Spinal cord (tissue), 10 donors: ENCODE measurements at places on chromosomes 5 and 9.

DNA sequence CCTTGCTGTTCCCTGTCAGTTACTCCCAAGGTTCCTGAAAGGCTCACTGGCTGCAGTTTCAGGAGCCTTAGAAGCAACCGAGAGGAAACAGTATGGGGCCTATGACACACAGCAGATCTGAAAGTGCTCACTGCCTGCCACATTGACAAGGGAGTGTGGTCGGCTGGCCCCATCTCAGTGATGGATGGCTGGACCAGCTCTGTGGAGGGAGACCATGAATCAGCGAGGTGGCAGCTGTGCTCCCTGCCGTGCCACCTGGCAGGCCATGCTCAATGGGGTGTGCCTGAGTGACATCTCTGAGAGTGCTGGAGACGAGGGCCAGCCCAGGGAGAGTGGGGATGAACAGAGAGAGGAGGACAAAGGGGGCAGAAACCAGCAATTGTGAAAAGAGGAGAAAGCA is 49.1 kb downstream of the DOCK2 start:
- DNase-seq: no peak

GRCh38 chr9:134633362-134634142 is 8.1 kb upstream of the COL5A1 start:
- DNase-seq: no peak

DNA sequence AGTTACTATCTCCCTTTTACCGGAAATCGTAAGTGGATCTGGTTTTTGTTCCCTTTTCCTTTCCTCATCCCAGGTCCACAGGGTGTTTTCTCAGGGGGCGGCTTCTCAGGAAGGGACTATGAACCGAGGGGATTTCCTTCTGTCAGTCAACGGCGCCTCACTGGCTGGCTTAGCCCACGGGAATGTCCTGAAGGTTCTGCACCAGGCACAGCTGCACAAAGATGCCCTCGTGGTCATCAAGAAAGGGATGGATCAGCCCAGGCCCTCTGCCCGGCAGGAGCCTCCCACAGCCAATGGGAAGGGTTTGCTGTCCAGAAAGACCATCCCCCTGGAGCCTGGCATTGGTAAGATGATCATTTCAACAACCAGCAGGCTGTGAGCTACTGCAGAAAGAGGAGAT is 75.8 kb downstream of the GOLPH3 start:
- no peak for DNase-seq

GRCh38 chr5:56598941-56599340 is 216.4 kb upstream of the MAP3K1 start:
- no peak for DNase-seq

- no peak for DNase-seq
These were observed 228.3 kb upstream of the RASEF start for GRCh38 chr9:83291196-83291595.

DNA sequence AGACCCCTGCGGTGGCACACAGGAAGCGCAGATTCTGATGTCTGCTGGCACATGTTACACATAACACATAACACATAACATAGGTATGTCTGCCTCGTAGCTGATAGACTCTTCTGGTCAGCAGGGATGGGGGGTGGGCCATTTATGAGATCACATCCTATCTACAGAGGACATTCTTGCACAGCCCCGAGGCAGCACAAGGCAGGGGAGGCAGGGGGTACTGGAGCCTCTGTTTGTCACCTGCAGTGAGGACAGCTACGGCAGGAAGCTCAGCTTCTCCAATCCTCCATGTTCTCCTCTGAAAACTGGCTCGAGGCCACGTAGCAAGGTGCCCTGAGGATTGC is 16.7 kb upstream of the MED10 start:
- DNase-seq: no peak

- DNase-seq: no peak
These were observed 28.1 kb downstream of the TGFBI start for GRCh38 chr5:136056771-136057335.

DNA sequence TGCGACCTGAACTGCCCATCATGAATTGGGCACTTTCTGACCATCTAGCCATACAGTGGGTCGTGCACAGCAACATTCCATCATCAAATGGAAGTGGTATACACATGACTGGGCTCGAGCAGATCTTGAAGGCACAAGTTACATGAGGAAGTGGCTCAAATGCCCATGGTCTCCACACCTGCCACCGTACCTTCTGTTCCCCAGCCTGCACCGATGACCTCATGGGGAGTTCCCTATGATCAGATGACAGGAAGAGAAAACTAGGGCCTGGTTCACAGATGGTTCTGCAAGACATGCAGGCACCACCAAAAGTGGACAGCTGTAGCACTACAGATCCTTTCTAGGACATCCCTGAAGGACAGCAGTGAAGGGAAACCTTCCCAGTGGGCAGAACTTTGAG is 21.8 kb downstream of the MTMR12 start:
- DNase-seq: no peak

DNA sequence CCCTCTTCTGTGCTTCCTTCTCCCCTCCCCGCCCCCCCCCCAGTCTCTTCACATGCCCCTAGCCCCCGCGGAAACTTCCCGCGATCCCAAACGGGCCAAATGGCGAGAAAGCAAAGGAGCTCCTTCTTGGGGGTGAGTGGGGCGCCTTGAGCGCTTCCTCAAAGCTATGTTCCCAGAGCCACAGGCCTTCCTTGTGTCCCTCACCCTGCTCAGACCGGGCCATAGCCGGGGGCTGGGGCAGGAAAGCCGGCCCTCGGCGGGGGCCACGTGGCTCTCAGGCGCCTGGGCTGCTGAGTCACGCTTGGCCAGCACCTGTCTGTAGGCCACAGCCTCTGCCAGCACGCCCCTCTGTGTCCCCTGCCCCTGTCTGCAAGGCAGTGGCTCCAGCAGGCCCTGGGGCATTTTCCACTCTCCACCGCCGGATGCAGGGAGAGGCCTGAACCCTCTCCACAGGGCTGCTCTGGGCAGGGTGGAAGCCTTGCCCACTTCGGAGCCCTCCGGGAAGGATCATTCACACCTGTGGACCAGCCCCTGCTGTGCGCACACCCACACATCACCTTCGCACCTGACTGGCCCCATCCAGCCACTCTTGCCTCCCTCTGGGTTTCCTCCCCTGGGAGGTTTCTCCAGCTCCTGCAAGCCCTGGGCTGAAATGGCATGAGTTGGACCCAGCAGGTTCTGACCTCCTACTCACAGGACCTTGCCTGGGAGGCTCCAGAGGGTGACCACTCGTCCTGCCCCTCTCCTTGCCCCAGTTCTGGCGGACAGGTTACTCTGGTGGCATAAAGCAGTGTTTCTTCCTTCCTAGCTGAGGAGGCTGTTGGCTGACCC is 1.2 kb upstream of the SQSTM1 start:
- DNase-seq: no peak

DNA sequence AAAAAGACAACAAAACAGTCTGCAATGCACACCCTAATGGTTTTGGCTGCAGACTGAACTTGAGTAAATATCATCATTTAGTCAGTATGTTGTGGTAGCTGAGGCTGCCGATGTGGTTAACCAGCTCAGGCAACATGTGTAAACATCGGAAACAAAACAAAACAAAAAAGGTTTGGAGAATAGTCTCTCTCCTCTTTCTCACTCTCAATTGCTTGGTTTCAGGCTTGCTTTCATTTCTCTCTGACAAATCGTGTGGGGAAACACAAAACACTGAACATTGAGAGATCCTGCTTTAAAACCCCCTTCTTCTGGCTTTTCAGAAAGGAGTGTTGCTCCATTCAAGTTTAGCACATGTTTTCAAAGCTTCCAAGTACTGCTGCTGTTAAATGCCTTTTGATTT is 453.3 kb downstream of the BNC2 start:
- peak; percentile 52 for DNase-seq

DNA sequence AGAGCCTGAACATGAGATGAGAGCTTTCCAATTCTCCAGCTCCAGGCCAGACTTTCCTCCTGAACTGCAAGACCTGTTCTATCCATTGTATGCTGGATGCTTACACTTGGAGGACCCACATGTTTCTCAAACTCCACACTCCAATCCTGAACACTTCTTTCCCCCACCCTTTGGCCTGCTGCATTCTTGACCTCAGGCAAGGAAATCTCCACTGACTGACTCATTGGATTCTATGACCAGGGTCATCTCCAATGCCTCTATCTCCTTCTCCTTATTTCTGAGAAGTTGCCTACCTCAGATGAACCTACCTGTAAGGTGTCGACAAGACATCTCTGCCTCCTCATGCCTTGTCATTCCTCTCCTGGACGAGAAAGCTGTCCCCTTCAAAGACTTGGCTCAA is 153.6 kb downstream of the CRB2 start:
- no peak for DNase-seq

DNA sequence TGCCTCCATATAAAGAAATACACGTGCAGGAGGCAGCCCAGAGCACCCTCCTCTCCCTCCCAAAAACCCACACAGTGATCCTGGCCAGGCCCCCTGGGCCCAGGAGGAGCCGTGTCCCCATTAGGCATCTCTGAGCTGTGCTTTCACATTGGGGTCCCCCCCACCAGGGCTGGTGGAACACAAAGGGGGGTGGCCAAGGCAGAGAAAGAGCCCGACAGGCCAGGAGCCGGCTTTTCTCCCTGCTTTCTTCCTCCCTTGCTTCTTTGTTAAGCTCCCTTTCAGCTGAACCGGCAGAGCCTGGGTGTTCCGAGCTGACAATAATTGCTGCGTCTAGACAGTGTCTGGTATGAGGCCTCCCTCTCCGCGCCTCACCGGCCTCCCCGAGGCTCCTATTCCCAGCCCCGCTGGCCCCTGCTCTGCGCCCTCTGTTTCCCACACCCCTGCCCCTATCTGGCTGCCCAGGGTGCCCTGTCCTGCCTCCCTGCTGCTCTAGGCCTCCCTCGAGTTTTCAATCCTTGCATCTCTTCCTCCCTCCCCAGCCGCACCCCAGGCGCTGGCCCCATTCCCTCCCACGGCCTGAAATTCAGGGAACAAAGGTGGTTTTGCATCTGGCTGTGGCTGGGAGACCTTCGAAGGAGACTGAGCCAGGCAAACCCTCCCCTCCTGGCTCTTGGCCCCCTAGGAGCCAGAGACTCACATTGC is 120.6 kb downstream of the C9orf50 start:
- no peak for DNase-seq

DNA sequence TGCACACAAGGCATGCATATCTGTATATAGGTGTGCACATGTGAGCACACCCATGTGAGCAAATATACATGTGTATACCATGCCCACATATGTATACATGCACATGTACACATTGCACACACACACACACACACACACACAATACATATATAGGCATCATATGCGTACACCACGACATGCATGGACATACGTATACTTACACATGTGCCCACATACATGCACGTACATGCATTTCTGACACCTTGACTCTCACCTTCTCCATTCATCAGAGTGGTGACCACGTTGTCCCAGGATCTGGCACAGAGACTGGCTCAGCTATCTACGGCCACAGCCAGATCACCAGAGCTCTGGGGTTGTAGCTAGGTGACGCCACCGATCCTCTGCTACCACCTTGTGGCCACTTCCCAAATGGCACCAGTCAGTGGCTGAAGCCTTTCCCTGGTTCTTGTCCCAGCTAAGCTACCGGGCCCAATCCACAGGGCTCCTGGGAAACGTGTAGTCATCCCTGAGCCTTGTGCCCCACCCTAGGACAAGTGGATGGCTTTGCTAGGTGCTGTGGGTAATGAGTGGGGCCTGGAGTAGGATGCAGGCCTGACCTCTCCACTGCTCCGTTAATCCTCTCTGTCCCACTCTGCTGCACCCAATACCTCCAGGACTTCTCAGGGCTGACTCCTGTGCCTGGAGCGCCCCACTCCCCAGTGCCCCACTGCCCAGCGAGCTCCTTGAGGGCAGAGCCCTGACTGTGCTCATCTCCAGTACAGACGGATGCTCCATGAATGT is 194.4 kb downstream of the RGS3 start:
- peak; percentile 93 for DNase-seq

- DNase-seq: no peak
These were observed 39.6 kb upstream of the DMXL1 start for GRCh38 chr5:119031011-119031886.

DNA sequence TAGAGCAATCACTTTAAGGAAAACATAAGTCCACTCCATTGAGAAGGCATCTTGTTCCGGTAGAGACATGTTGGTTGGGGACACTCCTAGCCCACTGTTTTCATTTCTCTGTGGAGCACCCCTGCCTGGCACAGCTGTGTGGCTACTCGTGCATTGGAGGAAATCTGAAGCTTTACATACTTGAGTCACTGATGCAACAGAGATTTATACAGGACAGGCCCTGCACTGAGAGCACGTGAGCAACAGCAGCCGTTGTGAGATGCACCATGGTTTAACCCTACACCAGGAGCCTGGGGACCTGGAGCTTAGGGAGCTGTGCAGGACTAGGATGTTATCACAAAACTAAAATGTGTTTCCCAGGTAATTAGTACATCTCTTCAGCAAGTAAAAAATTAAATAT is 230.7 kb upstream of the IRX1 start:
- no peak for DNase-seq

GRCh38 chr9:23254404-23255184 is 571.4 kb downstream of the ELAVL2 start:
- no peak for DNase-seq

GRCh38 chr5:105057001-105057436 is 1494.4 kb upstream of the NUDT12 start:
- no peak for DNase-seq

- DNase-seq: no peak
These were observed 30.3 kb upstream of the PUM3 start for GRCh38 chr9:2874001-2874750.

- DNase-seq: no peak
These were observed 360.1 kb downstream of the DMAC1 start for GRCh38 chr9:7439355-7439995.

- DNase-seq: no peak
These were observed 719 bp downstream of the NOL8 start for GRCh38 chr9:92324431-92324830.

GRCh38 chr5:135157421-135158313 is 123.6 kb upstream of the PITX1 start:
- DNase-seq: no peak

DNA sequence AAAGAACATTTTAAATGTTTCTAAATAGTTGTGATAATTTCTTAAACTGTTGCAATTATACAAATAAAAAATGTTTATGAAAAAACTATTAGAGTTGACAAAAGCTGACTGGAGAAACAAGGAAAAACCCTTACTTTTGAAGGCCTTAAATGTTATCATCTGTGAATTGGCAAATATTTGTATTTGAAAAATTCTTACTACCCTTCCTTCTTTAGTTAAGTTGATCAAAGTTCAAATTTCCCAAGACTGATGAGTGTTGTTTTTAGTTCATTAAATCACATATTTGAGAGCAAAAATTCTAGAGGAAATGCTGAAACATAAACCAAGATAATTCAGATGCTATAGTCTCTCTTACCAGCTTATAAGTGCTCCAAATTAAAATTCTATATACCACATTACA is 2.6 kb upstream of the SLC35D2 start:
- DNase-seq: no peak

- no peak for DNase-seq
These were observed 1.6 kb downstream of the CEMIP2 start for GRCh38 chr9:71766663-71767062.
